Right hindlimb (tissue), 1 donor: ENCODE measurements at places on chromosomes 7 and 10.
A peak's percentile ranks its signal among the peaks of the same experiment; 100 is the strongest.

- no peak for DNase-seq
These were observed 48.5 kb upstream of the ABLIM1 start for GRCh38 chr10:114706458-114707055.

DNA sequence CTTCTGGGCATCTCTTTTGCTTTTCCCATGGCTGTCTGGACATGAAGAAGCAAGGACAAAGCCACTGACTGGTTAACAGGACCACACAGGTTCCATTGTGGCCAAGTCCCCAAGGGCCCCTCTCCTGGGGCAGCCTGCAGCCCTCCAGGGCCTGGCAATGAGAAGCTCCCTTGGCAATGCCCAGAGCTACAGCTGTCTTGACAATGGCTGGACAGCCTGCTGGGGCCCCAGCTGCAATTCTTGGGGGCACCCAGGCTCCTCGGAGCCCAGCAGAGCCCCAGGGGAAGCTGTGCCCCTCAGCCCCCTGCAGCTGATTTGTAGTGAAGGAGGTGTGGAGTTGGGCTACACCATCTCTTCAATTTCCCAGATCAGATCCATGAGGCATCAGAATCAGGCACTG is 384.9 kb upstream of the PODXL start:
- DNase-seq, result no peak

DNA sequence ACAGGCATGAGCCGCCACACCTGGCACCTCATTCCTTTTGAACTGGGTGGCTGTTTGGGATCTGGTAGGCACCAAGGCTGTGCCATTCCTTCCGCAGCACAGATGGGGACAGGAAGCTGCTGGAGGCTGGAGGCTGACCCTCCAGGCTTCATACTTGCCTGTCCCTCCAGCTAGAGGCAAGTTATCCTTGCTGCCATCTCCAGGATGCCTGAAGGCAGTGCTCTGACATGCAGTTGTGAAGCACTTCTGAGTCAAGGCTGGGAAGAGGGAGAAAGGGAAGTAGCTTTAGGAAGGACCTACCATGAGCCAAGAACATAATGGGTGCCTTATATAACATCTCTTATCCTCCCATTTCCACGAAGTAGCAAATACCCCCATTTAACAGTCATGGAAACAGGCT is 9.5 kb downstream of the MARVELD1 start:
- DNase-seq, result no peak

GRCh38 chr7:18201350-18201749 is 173.7 kb upstream of the PRPS1L1 start:
- peak; percentile 53 for DNase-seq

DNA sequence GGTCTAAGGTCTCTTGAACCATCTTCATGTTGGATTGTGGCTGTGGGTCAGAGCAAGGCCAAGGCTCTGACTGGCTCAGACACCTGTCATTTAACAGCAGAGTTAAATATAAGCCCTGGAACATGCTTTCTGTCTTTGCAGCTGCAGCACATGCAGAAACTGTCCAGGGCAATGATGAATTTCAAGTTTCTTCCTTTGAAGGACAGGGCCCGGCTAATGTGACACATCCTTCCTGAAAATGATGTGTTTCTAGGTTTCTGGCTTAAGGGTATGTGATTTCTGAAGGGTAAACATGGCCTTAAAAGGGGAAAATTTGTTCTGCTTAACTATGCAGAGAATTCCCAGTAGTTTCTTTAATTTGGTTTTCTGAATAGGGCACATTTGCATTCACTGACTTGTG is 34.0 kb upstream of the SLC35B4 start:
- no peak for DNase-seq

DNA sequence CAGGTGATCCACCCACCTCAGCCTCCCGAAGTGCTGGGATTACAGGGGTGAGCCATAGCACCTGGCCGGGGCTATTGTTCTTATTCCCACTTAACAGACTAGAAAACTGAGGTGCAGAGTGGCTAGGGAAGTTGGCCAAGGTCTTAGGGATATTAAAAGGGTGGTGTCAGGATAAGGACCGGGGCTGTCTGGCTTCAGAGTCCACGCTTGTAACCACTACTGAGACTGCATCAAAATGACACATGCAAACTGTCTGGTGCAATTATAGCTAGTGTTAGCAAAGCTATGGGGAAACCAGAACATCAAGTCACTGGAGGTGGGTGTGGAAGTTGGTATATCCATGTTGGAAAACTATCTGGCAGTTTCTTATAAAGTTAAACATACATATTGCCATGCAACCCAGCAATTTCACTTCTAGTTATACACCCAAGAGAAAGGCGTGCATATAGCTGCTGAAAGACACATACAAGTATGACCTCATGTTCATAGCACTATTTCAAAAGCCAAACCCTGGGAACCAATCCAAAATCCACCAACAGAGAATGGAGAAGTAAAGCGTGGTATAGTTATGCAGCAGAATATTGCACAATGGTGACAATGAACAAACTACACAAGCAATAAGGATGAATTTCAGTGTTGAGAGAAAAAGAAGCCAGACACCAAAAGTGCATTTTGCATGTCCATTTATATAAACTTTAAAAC is 33.9 kb upstream of the EEPD1 start:
- DNase-seq, result no peak

DNA sequence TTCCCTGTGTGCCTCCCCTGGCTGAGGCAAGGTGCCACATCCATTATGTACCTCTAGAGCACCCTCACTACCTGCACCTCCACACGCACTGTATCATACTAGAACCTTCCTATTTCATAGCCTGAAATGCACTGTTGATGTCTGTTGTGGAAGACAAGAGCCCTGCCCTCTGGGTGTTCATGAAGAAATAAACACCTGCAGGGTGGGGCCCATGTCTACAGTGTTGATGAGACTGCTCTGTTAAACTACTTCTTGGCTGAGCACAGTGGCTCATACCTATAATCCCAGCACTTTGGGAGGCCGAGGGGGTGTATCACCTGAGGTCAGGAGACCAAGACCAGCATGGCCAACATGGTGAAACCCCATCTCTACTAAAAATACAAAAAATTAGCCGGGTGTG is 14.0 kb downstream of the SORBS1 start:
- no peak for DNase-seq

- no peak for DNase-seq
These were observed 121.6 kb downstream of the C10orf105 start for GRCh38 chr10:71597821-71598498.

- DNase-seq, result no peak
These were observed 315.8 kb upstream of the POM121L12 start for GRCh38 chr7:52719677-52720076.

- no peak for DNase-seq
These were observed 76.6 kb upstream of the HGF start for GRCh38 chr7:81846398-81846797.

DNA sequence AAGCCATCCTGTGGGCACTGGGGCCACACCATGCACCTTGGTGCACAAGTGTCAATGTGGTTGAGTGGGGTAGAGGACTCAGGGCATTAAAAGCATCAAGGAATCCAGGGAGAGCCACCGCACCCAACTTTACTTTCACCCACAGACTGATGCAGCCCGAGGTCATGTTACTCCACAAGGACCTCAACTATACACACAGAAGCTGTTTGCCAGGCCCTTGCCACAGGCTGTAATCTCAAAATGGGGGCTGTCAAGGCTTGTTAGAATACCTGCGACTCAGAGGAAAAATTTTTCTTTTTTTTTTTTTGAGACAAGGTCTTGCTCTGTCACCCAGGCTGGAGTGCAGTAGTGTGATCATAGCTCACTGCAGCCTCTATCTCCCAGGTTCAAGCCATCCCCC is 26.5 kb upstream of the KCTD7 start:
- DNase-seq, result no peak
